ENCODE measurements at places on chromosomes 1 and 21. TPM values are rescaled to one million over a fixed set of nuclear protein-coding genes. Genes with fewer than 3 reads are reported as not detected.

DNA sequence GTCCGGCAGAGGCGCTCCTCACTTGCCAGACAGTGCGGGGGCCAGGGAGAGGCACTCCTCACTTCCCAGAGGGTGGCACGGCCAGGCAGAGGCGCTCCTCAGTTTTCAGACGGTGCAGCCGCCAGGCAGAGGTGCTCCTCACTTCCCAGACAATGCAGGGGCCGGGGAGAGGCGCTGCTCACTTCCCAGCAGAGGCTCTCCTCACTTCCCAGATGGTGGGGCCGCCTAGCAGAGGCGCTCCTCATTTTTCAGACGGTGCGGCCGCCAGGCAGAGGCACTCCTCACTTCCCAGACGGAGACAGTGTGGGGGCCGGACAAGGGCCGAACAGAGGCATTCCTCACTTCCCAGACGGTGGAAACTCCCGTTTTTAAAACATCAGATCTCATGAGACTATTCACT lies 238.4 kb upstream of the CACYBP start:
- DNase-seq: no peak

DNA sequence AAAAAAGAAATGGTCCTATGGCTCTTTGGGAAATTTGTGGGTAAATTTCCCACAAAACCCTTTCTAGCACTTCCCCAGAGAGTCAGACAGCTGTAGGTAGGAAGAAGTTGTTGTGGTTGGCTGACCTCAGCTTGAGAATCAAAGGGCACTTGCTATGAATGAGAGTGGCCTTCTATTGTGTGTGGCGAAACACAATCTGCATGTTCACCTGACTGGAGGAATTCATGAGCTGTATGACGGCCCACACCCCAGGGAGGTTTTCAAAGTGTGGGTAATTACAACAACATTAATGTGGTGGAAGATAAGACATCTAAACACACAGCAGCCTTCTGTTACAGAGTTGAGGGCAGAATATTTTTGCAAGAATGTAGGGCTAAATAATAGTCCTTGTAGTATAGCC lies 38.8 kb downstream of the NGF start:
- no peak for DNase-seq

DNA sequence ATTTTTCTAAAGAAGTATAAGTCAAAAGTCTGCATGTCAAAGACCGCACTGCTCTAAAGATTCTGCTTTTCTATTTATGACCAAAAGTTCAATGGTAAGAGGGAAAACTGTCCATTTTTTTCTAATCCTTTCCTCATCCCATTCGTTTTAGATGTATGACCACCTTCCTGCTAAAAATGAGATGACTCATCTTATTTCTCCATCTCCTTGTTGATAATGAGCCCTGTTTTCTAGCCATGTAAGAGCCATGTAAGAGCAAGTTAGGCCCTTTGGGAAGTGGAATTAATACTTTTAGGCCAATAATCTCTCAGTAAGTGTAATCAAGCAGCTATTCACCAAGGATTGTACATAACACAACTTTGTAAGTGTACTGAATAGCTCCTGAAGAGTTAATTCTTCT lies 475.6 kb upstream of the B3GALT2 start:
- no peak for DNase-seq

Gene CLCA1
- not detected for total RNA-seq

DNA sequence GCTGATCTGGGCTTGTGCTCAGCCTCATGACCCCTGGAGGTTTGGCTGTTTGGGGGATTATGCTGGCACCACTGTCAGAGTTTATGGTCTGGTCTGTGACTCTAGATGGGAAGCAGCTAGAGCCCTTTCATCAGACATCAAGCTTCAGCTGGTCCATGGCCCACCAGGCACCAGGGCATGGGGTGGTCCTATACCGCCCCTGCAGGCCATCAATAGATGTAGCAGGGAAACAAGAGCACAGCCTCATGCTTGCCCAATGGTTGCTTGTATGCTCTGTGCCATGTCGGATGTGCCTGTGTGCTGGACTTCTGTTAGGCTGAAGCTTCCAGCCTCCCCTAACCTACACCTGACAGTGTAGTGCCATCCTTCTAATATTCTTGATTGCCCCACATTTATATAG lies 71.1 kb upstream of the CD34 start:
- DNase-seq: peak; percentile 54

Gene PNRC2
- 157 TPM for total RNA-seq

Gene PGLYRP3
- not detected for total RNA-seq

Gene ARHGEF2
- total RNA-seq: 101 TPM

GRCh38 chr1:231508497-231508896 lies 20.0 kb upstream of the TSNAX start:
- DNase-seq: no peak

Gene NHLH1
- under 0.01 TPM for total RNA-seq

- no peak for DNase-seq
Measured at GRCh38 chr21:42673633-42674328, 20.4 kb downstream of the PDE9A start.

GRCh38 chr1:58780836-58781452 lies 2.9 kb downstream of the JUN start:
- peak; percentile 46 for DNase-seq

Data from dermis blood vessel endothelial cell (primary cell).